ENCODE measurements at places on chromosomes 12 and 14.
A peak's percentile ranks its signal among the peaks of the same experiment; 100 is the strongest.

DNA sequence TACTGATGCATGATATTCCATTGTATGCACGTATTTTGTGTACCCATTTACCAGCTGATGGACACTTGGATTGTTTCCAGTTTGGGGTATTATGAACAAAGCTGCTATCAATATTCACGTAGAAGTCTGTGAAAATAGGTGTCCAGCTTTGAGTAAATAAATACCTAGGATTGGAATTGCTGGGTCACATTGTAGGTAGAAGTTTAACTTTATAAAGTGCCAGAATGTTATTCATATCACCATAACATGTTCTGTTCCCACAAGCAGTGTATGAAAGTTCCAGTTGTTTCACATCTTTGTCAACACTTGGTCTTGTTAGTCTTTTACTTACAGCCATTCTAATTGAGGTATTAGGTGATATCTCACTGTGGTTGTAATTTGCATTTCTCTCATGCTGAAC lies 108.0 kb upstream of the METAP2 start:
- DNase-seq: no peak

- no peak for DNase-seq
Observed at GRCh38 chr14:99716850-99717681, 33.0 kb downstream of the CYP46A1 start.

GRCh38 chr12:52506858-52507715 lies 13.1 kb downstream of the KRT5 start:
- DNase-seq: peak; percentile 25

DNA sequence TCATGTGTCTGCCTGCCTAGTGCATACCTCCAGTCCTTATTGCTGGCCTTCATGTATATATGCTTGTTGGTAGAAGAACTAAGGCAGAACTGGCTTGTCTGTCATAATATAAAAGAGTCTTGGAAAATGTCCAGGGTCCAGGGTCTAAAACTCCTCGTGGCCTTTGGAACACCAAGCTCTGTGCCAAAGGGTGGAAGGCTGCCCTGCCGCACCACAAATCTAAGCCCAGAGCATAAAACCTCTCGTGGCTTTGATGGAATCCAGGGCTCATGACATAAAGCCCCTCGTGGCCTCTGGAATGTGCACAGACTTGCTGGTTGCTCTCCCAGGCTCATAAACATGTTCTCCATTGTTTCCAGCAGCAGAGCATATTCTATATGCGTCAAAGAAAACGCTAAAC lies 107.9 kb downstream of the BBS10 start:
- no peak for DNase-seq

DNA sequence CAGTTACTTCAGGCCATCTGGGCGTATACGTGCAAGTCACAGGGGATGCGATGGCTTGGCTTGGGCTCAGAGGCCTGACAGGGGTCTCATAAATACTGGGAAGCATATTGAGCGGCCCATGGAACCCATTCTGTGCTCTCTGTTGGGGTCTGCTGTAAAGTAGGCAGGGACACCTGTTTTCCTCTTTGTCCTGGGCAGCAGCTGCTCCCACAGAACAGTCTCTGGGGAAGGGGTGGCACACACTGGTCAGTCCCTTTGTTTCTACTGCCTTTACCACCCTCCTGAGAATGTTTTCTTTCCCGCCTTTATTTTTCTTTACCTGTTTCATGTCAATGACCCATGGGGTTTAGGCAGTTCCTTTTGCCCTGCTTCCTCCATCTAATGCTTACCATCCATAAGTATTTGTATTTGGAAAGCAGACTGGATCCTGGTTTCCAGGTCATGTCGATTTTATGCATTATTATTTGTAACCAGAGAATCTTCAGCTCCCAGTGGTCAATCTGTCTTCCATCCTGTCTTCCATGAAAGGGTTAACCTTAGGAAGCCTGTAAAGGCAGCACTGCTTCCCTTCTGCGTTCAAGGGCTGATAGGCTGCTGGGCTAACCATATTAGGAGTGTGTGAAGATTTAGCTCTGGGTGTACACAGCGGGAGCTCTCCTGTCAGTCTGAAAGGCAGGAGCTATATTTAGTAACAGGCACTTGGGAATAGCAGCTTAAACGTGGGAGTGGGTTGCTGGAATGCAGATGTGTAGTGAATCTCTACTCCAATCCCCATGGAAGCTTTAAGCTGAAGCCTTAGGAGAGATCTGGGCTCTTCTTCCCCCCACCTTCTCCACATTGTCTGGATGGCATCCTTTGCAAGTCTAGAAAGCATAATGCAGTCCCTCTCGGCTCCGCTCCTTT lies 124.0 kb downstream of the DYRK2 start:
- DNase-seq: peak; percentile 93

DNA sequence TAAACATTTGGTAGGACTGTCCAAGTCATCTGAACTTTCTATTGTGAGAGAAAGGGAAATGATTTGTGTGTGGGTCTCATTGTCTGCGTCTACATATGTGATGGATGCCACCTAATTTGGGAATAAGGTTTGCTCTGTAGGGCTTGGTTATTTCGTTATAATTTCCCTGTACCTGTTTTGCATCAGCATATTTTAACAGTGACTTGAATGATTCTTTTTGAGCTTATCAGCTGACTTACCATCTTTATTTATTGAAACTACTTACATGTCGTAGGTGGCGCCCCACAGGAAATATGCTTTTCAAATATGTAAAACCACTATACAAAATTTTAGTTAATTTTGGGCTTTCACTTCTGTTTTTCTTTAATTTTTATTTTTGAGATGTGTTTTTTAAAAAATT lies 56.5 kb upstream of the BCAT1 start:
- no peak for DNase-seq

- DNase-seq: no peak
Observed at GRCh38 chr12:122467983-122468382, 32.7 kb downstream of the ZCCHC8 start.

Measured in NCI-H2171 treated with DMSO at 0.1 percent for 48 hours (cell line).